Stimulated activated memory B cell treated with anti-CD40 and anti-IgM and Interleukin-4, amounts not matched to agents 10 μg/mL and 1 μg/mL and 100 μg/mL, for 72 hours (primary cell): ENCODE measurements at places on chromosomes 11 and 22.

GRCh38 chr11:12914400-12914912 lies 94.7 kb upstream of the RASSF10 start:
- no peaks in the 10 kb centered on the region for H3K36me3 ChIP-seq
- H3K27ac ChIP-seq = no peak overlapping the region
- no peak overlapping the region for H3K4me3 ChIP-seq
- no peaks in the 10 kb centered on the region for H3K4me1 ChIP-seq

- H3K27me3 ChIP-seq = peaks cover 59% of the 10 kb centered on the region
- ATAC-seq = no peak
- no peak overlapping the region for H3K4me3 ChIP-seq
- H3K36me3 ChIP-seq = no peaks in the 10 kb centered on the region
- H3K4me1 ChIP-seq = peaks cover 16% of the 10 kb centered on the region
Measured at GRCh38 chr22:45602824-45603595, 68.6 kb upstream of the ATXN10 start.

DNA sequence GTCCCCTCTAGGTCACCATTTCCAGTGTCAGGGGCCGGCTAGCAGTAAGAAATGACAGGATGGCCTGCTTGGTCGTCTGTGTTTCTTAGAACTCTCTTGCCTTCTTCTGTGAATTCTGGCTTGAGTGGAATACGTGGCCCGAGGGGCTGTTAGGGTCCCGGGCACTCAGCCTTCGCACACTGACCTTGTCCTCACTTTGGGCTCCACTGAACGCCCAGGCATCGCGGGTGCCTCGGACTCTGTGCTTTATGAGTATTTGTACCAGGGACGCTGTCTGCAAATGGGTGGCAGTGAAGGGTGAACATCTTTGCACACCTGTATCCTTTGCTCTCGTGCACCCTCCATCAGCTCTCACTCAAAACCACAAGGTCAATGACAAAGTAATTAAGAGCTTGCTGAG lies 123.4 kb upstream of the ANO1 start:
- H3K36me3 ChIP-seq = no peaks in the 10 kb centered on the region
- H3K4me1 ChIP-seq = no peaks in the 10 kb centered on the region
- H3K27me3 ChIP-seq = peaks cover 30% of the 10 kb centered on the region
- no peak overlapping the region for H3K27ac ChIP-seq
- no peak for ATAC-seq

DNA sequence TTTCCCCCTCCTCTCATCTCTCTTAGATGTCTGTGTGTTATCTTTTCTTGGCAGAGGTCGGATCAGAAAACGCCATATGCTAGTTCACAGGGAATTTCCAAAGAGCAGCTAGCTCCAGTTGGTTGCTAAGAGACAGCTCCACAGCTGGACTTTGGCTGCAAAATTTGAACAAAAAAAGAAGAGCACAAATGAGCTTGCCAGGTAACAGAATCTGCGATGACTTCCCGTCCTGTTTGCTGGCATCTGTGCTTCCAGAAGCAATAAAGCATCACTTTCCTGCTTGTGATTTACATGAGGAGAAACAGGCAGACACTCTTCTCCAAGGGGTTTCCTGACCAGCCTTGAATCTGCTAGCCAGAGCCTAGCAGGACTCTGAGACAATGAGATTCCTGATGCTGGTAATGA lies 596.0 kb upstream of the B3GAT1 start:
- H3K36me3 ChIP-seq = no peaks in the 10 kb centered on the region
- no peak overlapping the region for H3K27ac ChIP-seq
- H3K4me3 ChIP-seq = no peak overlapping the region
- no peak for ATAC-seq
- no peaks in the 10 kb centered on the region for H3K4me1 ChIP-seq
- peaks cover 28% of the 10 kb centered on the region for H3K27me3 ChIP-seq

- peaks cover 22% of the 10 kb centered on the region for H3K4me1 ChIP-seq
- H3K27me3 ChIP-seq = peaks cover 23% of the 10 kb centered on the region
- H3K27ac ChIP-seq = no peak overlapping the region
- H3K4me3 ChIP-seq = no peak overlapping the region
- H3K36me3 ChIP-seq = peaks cover 7% of the 10 kb centered on the region
- ATAC-seq = no peak
Measured at GRCh38 chr11:60194511-60194910, 11.6 kb upstream of the MS4A6A start.

DNA sequence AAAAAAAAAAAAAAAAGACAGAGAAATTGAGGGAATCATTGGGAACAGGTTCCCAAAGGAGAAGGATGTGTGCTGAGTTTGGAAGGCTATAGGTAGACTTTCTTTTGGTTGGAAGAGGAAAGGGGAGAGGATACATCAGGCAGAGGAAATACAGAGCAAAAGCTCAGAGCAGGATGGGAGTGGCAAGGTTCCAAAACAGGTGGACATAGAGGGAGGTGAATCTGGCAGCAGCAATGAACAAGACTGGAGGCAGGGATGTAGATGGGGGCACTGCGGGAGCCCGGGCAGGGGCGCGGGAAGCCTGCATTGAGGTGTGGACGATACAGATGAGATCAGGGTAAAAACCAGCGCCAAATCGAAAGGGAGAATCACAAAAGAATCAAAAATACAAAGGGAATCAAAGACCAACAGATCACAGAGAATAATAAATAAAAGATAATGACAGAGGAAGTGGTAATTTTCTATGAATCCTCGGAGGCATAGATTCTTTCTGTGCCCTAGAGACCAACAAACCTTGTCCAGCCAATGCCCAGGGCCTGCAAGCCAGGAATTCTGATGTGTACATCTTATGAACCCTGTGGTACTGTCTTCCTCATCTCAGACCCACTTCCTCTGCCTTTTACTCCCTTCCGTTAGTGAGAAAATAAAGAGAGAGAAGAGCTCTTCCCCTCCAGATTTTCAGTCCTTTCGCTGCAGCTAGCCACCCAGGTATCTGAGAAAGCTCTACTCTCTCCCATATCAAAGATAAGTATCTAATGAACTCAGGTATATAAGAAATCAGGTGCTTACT lies 70.3 kb downstream of the SLC1A2 start:
- no peaks in the 10 kb centered on the region for H3K27me3 ChIP-seq
- H3K4me3 ChIP-seq = no peak overlapping the region
- H3K4me1 ChIP-seq = peaks cover 11% of the 10 kb centered on the region
- no peak for ATAC-seq

DNA sequence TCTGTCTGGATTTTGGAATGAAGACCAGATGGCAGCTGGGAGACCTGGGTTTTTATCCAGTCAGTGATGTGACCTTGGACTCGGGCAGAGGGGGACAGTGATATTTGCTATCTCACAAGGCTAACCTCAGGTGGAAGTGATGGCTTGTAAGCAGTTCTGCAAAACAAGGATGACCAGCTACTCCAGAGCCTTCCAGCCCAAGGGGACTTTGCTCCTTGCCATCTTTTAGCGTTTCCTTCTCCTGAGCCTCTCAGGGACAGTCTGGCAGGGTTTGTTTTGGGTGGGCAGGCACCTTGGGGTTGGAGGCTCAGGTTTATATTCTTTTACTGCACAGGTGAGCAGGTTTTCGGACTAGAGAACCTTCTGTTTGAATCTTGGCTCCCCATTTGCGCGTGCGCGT lies 9.5 kb upstream of the OSBP2 start:
- ATAC-seq = no peak
- H3K27me3 ChIP-seq = peaks cover 14% of the 10 kb centered on the region
- H3K4me3 ChIP-seq = no peak overlapping the region
- H3K4me1 ChIP-seq = no peaks in the 10 kb centered on the region

- peaks cover 7% of the 10 kb centered on the region for H3K4me1 ChIP-seq
- H3K36me3 ChIP-seq = no peaks in the 10 kb centered on the region
- H3K27ac ChIP-seq = no peak overlapping the region
- no peak overlapping the region for H3K4me3 ChIP-seq
Measured at GRCh38 chr11:2837651-2838050, 47.9 kb downstream of the CDKN1C start.

DNA sequence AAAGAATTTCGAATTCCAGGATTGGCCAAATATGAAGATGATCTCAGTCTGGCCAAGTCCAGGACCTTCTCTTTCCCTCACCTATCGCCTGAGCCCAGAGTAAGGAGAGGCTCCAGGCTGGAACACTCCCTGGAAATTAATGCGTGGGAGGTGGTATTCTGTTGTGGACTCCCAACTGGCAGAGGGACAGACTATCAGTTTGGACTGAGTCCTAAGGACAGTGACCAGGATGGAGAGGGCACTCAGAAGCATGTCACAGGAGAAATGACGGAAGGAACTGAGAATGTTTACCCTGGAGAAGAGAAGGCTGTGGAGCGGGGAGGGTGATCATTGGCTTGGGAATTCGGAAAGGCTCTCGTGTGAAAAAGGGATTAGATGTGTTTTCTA lies 84.4 kb downstream of the RPL27A start:
- peaks cover 13% of the 10 kb centered on the region for H3K27me3 ChIP-seq
- H3K27ac ChIP-seq = no peak overlapping the region
- no peaks in the 10 kb centered on the region for H3K4me1 ChIP-seq
- no peak overlapping the region for H3K4me3 ChIP-seq
- no peak for ATAC-seq
